ENCODE measurements at places on chromosomes 6 and 20.

GRCh38 chr20:44056010-44056698 lies 130.8 kb downstream of the JPH2 start:
- no peak for DNase-seq

DNA sequence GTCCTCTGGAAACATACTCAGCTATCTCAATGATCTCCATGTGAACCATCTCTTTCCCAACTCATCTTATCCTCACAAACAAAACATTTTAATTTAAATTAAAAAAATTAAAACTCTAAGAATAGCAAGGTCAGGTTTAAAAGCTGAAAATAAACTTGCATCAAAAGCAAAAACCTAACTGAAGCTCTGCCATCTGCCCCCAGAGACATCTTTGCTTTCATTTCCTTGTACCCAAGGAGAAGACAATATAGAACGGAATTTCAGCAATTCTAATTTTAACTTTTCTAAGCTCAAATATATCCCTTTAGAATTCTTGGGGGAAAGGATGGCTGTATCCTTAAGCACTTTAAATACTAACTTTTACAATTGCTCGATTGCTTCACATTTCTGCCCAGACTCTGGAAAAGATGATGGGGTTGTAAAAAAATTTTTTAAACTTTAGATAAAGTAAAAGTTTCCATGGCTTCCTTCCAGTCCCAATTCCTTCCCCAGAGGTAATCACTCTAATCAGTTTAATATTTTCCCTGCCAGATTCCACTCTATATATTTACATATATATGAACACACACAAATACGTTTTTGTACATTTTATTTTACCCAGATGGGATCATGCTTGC lies 69.2 kb upstream of the SMIM29 start:
- no peak for DNase-seq

GRCh38 chr6:42403421-42403820 lies 48.3 kb downstream of the TRERF1 start:
- DNase-seq = no peak

DNA sequence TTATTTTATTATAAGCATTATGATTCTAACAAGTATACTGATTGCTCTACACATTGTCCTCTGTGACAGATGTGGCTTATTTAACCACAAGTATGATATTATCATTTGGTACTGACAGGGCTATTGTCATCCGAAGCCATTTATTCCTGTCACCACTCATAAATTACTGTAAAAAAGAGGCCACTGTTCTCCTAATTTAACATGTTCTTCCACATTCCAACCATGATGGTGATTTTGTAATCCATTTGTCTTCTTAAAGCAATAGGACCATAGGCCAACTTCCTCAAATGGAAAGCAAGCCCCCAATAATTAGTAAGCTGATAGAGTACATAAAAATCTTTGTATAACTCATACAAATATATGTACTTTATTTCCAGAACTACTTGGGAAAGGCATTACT lies 50.6 kb downstream of the FUT9 start:
- no peak for DNase-seq

GRCh38 chr6:63923139-63923739 lies 287.6 kb downstream of the PHF3 start:
- no peak for DNase-seq

DNA sequence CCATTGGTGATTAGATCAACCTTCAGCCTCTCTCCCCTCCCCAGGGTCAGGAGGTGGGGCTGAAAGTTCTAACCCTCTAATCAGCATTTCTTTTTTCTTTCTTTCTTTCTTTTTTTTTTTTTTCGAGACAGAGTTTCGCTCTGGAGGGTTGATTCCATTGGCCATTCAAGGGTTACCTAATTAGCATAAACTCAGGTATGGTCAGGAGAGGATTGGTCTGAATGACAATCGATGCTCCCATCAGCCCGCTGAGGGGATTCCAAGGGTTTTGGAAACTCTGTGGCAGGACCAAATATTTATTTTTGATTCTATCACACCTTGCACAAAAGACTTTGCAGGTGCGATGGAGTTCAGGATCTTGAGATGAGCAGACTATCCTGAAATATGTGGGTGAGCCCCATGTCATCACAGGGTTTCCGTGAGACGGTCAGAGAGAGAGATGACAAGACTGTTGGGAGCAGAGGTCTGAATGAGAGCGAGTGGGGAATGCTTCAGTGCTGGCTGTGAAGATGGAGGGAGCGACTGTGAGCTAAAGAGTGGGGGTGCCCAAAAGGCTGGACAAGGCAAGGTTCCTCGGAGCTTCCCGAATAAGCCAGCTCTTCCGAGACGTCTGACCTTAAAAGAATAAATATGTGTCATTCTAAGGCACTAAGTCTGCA lies 107.1 kb downstream of the BMP7 start:
- no peak for DNase-seq

DNA sequence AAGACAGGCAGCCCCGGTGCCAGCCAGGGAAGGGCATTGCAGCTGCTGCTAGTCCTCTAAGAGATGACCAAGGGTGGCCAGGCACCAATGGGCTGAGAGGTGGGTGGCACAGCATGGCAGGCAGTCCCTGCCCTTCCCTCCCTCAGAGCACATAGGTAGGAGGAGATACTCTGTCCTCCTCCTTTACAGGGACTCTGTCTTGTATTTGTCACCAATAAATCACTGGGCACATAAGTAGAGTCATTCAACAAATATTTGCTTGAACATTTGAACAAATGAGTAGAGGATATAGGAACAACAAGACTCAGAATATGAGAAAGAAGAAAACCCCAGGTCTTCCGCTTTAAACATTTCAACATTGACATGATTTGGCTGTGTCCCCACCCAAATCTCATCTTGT lies 69.4 kb upstream of the CLDN20 start:
- DNase-seq = no peak

DNA sequence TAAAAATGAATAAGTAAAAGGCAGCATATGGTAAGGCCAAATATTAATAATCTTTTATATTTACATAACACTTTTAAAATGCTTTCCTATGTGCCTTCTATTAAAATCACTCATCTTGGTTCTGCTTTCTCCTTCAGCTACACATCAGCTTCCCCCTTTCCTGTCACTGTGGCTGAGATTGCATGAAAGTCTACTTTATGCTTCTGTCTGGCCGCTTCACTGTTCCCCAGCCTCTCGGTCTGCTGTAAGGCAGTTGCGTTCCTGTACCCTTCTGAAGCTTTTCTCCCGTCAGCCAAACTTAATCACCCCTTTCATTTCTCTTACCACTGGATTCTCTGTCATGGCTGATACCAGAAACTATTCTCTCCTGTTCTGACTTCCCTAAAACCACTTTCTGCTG lies 34.6 kb downstream of the SOX4 start:
- DNase-seq = no peak

- DNase-seq = no peak
These were observed 5.1 kb upstream of the GTSF1L start for GRCh38 chr20:43731927-43732326.

DNA sequence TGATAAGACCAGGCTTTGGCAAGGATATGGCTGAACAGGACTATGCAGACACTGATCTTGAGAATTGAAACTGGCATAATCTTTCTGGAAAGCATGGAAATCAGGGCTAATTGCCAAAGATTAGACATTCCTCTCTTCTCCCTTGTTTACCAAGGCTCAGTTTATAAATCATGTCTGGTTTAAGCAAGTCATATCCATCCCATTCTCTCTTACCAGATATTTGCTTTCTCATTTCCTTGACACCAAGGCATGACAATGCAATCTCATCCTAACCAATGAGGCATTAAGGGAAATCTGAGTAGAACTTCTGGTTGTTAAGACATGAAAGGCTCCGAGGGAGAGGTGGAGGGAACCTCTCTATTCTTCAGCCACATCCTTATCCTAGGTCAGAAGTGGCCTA lies 110.3 kb upstream of the CEP85L start:
- no peak for DNase-seq

- no peak for DNase-seq
These were observed 144.1 kb downstream of the QRSL1 start for GRCh38 chr6:106773522-106773921.

GRCh38 chr6:119112812-119113530 lies 34.5 kb upstream of the FAM184A start:
- no peak for DNase-seq

DNA sequence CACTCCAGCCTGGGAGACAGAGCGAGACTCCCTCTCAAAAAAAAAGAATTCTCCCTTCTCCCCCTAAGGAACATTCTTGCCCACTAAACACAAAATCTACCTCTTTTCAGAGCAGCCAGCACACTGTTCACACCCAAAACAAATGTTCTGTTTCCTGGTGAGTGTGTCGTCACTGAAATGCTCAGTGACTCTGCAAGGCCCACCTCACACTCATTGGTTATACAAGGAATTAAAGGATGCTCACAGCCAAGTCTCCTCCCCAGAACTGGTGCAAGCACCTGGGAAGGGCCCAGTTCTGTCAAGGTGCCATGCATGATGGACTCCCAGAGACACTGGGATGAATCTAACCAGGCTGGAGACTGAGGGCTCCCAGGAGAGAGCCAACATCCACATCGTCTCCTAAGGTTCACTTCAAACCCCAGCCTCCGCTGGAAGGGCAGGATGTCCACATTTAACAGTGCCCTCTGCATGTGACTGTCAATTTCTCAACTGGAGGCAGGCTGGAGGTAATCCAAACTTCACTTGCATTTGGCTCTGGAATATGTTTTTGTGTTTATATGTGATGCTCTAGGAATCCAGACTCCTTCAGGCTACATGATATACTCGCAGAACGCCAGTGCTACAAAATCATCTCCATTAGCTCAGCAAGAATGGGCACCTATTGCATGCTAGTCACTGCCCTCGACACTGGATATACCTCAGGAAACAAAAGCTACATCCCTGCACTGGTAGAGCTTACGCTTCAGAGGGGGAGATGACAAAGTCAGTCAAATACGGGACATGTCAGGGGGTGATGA lies 7.1 kb downstream of the RRBP1 start:
- no peak for DNase-seq

GRCh38 chr6:120918137-120918536 lies 416.1 kb downstream of the TBC1D32 start:
- DNase-seq = no peak

- DNase-seq = no peak
These were observed 24.8 kb upstream of the PCSK2 start for GRCh38 chr20:17202030-17202429.

DNA sequence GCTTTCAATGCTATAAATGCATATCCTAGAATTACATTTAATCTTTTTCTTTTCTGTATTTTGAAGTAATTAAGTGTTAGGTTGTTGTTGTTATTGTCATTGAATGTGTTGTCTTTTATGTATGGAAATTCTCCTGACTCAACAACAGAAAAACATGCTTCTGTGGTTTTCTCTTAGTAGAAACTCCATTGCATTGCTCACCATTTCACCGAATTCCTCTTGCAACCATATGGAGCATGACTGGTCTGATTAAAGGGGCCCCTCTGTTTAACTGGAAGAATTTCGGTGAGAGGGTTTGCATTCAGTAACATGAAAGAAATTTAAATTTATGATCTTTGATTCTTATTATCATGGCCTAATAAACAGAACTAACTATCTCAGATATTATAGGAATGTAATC lies 454.3 kb upstream of the JARID2 start:
- DNase-seq = no peak

DNA sequence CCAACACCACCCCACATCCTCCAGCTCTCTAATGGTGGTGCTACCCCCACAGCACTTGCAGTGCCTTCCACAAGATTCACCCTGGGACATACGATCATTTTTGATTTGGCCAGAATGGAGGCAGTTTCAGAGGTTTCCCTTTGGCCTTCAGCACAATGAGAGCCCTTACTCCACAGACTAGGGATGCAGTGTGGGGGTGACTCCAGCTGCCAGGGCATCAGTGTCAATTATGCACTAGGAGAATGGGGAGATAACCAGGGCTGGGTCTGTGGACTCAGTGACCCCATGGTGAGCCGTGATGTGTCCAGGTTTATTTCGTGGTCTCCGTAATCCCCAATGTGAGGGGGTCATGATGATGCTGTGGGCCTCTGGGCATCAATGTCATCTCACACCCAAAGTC lies 31.5 kb upstream of the MICB start:
- no peak for DNase-seq

- DNase-seq = no peak
These were observed 72.1 kb downstream of the FOXA2 start for GRCh38 chr20:22511943-22512910.

DNA sequence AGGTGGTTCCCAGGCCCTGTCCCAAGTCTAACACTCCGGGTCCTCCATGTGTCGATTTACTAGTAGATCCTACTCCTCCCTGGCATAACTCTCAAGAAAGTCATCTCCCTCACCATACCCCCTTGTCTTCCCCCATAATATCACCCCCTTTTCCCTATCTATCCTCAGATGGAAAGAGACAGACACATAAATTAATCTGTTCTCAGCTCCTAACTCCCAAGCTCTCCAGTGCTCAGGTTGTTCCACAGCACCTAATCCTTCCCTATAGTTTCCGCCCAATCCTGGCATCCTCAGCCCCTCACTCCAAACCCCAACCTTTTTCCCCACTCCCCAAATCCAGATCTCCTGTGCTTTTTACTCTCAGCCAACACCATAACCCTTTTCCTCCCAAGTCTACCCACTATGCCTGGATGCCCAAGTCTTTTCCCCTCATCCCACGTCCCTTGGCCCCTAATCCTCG lies 808 bp downstream of the ILRUN start:
- DNase-seq = no peak

DNA sequence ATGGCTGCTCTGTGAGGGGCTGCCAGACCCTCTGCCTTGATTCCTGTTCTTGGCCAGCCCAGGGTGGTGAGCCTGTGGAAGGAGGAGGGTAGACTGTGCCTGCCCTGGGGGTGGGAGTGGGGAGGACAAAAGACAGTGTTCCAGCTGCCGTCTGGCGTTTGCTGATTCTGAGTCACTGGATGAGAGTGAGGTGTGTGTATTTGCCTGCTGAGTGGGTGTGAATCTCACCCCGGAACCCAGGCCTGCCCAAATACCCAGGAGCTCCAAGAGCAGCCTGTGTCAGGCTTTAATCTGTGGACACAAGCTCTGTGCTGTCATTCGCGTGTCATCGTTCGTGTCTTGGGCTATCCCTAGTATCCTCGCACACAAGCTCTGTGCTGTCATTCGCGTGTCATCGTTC lies 2.6 kb upstream of the LKAAEAR1 start:
- DNase-seq = no peak

DNA sequence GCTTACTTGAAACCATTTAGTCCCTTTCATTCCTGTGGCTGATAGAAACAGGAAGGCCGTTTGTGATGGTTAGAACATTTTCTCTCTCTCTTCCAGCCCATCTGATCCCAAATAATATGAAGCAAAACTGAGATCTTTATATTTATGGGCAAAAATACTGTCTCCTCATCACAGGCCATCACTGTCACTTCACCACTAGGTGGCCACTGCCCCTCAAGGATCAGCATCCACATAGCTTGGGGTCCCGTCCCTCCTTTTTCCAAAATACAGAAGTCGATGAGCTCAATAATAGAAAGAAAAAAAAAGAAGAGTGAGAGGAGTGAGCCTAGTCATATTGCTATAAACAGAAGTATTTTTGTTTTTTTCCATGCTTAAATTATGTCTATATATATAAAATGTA lies 46.4 kb upstream of the LAMP5 start:
- DNase-seq = no peak

DNA sequence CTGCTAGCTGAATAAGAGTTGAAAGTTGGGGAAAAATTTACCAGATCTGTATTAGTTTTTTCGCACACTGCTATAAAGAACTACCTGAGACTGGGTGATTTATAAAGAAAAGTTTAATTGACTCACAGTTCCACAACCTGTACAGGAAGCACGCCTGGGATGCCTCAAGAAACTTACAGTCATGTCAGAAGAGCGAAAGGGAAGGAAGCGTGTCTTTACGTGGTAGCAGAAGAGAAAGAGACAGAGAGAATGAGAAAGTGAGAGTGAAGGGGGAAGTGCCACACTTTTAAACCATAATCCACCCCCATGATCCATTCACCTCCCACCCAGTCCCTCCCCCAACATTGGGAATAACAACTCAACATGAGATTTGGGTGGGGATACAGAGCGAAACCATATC lies 79.6 kb downstream of the KHDC1L start:
- DNase-seq = no peak

- no peak for DNase-seq
These were observed 2.8 kb upstream of the VSX1 start for GRCh38 chr20:25084626-25085187.
